ENCODE measurements at places on chromosomes 6 and 20.

DNA sequence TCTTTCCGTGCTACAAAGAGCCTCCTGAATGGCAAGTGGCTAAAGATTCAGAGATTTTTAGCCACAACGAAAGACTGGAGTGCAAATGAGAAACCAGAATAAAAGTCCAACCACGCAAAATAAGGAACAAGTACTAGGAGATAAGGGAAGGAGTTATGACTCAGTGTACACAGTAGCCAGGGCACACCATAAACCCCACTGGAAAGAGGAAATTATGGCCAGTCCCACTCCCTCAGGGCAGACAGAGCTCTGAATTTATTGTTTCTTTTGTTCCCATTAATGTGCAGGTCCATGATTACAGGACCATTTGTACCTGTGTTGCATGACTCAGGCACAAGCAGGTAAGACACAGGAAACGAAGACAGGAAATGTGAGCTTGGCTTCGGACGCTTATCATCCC, 150.3 kb upstream of the PREP start:
- no peak for DNase-seq

DNA sequence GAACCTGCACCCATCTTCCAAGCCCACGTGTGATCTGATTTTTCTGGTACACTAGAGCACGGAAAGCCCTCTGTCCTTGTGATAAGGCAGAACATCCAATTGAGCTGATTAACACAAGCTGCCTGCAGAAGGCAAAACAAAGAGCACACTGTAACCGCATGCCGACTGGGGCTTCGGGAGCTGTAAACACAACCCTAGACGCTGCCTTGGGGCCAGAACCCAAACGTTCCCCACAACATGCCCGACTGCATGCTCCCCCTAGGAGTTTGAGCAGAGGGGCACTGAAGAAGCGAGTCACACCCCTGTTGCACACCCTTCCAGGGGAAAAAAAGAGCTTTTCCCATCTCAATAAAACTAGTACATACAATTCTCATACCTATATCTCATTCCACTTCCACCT, 470.7 kb downstream of the HTR1B start:
- DNase-seq = no peak

DNA sequence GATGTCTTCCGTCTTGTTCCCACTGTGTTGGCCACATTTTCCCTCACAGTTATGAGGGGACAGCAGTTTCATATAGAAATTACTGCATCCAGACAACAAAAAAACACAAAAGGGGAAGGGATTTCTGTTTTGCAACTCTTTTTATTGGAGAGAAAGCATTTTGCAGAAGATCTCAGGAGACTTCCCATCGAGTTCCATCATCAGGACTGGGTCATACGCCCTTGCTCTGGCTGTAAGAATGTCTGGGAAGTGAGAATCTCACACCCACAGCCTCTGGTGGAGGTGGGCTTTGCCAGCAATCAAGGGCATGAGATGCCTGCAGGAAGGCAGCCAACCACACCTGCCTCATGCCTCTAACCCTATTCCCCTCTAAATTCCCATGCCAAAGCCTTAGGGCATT, 5.8 kb upstream of the IGF2R start:
- DNase-seq = no peak

GRCh38 chr6:129590408-129591022, 119.5 kb downstream of the ARHGAP18 start:
- DNase-seq = no peak

- no peak for DNase-seq
Measured at GRCh38 chr6:97841763-97842162, 558.7 kb upstream of the MMS22L start.

DNA sequence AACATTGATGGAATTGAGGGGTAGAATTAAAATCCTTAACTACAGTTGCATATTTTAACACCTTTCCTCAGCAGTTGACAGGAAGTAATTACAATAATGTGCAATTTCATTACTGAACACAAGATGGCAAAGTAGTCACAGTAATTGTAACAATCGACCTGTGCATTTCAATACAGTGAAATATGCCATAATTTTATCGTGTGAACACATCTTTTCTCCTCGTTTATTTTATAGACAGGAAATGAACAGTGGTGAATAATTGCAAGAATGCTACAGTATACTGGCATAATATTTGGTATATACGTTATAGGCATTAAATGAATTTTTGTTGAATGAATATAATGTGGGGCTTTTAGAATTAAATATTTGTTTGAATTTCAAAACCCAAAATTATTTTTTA, 25.0 kb downstream of the CYB5R4 start:
- DNase-seq = no peak

DNA sequence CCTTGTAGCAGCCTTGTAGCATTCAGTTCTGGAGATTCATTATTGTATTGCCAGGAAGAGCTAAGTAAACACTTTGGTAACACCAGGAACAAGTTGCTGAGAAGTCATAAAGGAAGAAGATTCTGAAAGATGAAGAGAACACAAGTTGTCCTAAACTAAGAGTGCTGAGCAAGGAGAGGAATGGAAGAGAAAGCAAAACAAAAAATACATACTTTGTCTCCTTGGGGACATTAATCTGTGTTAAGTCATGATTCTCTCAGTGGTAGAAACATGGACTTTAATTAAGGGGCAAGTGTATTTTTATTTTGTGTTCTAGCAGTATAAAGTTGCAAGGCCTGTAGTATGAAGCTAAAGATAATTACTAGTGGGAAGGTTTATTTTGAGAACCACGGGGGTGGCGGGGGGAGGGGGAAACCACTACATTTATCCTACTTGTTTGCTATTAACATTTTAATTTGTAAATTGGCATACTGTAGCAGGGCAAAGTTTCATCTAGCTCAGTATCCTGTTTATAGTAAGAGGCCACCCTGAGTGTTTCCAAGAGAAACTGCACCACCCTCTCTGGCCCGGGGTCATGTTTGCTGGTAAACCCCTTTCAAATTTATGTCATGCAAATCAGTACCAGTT, 463.0 kb downstream of the CDKAL1 start:
- no peak for DNase-seq

- DNase-seq = no peak
Measured at GRCh38 chr20:56843817-56844216, 214.7 kb downstream of the TFAP2C start.

DNA sequence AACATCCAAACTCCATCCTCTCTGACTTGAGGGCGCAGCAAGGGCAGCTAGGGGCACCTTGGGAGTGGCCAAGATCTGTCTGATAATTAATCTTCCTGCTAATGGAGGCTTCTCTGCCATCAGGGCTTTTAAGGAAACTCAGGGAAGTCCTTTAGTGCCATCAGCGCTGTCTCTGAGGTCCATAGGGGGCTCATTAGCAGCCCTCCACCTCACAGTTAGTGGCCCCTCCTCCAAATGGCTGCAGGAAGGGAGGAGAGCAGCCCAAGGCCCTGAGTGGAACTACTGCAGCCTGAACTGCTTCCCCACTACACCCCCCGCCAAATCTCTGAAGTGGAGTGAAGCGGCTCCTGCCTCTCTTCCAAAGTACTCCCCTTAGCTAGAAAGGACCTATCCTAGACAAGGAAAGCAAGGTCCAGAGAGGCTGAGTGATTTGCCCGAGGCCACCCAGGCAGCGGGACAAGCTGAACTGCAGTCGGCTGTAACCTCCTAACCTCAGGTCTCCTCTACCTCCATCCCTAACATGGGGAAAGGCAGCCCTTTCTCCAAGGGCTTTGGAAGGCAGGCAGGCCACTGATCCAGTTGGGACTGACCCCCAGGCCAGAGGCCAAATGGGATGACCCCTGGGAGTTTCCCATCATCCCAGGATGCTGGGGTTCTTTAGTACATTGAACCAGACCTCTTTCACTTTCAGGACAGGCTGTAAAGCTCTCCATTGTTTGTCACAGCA, 39.5 kb upstream of the ZFAND3 start:
- DNase-seq = no peak

DNA sequence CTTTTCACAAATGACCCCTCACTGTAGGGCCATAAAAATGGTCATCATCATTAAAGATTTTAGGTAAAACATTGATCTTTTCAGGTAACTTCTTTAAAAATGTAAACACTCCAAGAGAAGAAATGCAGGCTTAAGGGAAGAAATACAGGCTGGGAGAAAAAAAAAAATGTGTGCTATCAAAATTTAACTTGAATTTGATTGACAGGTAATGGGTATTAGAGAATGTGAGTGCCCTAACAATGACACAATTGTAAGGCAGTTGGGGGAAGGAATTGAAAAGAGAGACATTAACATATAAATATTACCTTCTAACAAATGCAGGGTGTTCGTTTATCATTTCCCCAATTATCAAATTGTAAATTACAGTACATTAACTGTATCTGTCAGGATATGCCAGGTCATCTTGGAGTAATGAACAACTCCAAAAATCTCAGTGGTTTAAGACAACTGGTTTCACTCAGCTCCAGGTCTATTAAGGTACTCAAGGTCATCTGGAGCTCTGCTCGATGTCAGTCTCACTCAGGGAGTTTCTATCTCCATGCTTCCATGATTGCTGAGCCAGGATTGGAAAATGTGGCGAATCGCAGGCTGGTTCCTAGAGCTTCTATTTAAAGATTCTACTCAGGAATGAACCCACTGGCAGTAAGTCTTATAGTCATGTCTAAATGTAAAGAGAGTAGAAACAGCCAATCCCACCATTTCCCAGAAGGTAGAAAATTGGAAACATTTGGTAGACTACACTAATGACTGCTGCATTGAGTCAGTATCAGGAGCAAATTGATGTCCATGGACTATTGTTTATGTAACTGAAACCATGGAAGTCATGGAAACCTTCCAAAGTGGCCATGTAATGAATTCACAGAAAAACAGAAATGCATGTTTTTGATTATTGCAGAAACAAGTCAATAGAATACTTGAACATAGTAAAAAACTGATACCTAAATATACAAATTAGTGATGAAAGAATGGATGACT, 55.6 kb downstream of the FRK start:
- DNase-seq = no peak

- DNase-seq = no peak
Measured at GRCh38 chr20:50111829-50112495, 988 bp downstream of the UBE2V1 start.

GRCh38 chr6:150878347-150879213, 13.1 kb downstream of the MTHFD1L start:
- no peak for DNase-seq

- no peak for DNase-seq
Measured at GRCh38 chr20:47843886-47844567, 58.7 kb upstream of the SULF2 start.

- DNase-seq = no peak
Measured at GRCh38 chr6:21118216-21118780, 475.3 kb upstream of the SOX4 start.

- peak; percentile 57 for DNase-seq
Measured at GRCh38 chr20:64101731-64102621, 5.4 kb downstream of the NPBWR2 start.

- no peak for DNase-seq
Measured at GRCh38 chr6:22102671-22103070, 194.2 kb downstream of the PRL start.

DNA sequence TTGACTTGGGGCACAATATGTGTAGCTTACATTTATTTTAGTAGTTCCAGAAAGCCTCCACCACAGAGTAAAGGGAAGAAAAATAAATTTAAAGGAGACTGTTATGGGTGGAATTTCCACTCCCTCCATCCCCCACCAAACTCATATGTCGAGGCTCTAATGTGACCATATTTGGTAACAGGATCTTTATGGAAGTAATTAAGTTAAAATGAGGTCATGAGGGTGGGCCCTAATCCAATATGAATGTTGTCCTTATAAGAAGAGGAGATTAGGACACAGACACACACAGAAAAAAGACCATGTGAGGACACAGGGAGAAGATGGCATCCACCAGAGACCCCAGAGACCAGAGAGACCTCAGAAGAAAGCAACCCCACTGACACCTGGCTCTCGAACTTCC, 189.7 kb downstream of the EDN1 start:
- no peak for DNase-seq

DNA sequence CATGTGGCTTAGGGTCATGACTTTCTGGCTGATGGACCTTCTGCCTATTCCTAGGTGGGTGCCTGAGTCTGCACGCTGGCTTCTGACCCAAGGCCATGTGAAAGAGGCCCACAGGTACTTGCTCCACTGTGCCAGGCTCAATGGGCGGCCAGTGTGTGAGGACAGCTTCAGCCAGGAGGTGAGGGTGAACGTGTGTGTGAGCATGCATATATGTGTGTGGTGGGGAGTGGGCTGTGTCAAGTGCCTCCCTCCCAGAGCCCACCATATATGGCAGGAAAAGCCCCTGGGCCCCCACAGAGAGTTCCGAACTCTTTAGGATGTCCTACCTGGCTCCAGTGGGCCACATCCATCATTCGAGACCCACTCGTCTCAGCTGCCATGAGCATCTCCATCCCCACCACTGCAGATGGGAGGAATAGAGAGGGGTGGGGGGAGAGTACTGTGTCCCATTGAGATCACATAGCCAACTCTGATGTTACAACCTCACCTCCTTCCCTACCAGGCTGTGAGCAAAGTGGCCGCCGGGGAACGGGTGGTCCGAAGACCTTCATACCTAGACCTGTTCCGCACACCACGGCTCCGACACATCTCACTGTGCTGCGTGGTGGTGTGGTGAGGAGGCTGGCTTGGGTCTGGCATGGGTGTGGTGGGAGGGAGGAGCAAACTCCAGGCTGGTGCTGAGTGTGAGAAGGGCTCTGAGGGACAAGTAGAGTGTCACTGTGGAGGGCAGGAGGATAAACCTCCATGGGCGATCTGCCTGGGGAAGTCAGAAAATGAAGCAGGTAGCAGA, 3.2 kb downstream of the SLC22A7 start:
- no peak for DNase-seq

GRCh38 chr6:103335412-103335811, 1524.3 kb downstream of the HACE1 start:
- no peak for DNase-seq

DNA sequence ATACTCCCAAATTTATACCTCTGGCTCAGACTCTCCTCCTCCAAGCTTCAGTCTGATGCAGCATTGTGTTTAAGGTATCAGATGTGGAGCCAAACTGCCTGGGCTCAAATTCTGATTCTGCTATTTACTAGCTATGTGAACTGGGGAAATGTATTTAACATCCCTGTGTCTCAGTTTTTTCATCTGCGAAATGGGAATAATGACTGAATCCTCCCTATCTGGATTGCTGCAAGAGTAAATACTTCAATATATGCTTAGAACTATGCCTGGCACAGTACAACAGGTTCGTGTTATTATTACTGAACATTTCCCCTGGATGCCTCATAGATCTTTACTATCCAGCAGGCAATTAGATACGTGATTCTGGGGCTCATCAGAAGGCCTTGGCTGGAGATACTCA, 5.5 kb downstream of the LRRN4 start:
- no peak for DNase-seq

- DNase-seq = no peak
Measured at GRCh38 chr6:136341967-136342366, 52.3 kb upstream of the BCLAF1 start.

GRCh38 chr6:2817903-2818443, 23.7 kb downstream of the SERPINB1 start:
- DNase-seq = no peak

GRCh38 chr20:5687884-5688283, 62.3 kb upstream of the SHLD1 start:
- DNase-seq = no peak

GRCh38 chr20:21190869-21191268, 65.0 kb downstream of the KIZ start:
- DNase-seq = no peak

DNA sequence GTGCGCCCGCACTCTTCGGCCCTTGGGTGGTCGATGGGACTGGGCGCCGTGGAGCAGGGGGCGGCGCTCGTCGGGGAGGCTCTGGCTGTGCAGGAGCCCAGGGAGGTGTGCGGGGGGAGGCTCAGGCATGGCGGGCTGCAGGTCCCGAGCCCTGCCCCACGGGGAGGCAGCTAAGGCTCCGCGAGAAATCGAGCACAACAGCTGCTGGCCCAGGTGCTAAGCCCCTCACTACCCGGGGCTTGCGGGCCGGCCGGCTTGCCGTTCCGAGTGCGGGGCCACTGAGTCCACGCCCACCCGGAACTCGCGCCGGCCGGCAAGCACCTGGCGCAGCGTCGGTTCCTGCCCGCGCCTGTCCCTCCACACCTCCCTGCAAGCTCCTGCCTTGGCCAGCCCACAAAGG, 462.3 kb upstream of the JARID2 start:
- no peak for DNase-seq
